ENCODE measurements at places on chromosomes 1 and 21.

DNA sequence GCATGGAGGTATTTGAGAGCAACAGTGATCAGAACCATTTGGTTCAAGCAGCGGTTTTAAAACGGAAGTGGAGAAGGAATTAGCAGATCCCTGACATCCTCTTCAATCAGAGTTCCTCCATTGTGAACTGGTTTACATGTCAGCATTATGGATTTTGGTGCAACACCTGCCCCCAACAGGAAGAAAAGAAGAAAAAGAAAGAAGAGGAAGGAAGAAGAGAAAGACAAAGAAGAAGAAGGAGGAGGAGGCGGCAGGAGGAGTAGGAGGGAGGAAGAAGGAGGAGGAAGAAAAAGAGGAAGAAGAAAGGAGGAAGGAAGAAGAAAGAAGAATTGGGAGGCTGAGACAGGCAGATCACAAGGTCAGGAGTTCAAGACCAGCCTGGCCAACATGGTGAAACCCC lies 17.4 kb downstream of the NDUFS5 start:
- no peak for DNase-seq

GRCh38 chr1:30840904-30841598 lies 67.5 kb downstream of the SDC3 start:
- no peak for DNase-seq

DNA sequence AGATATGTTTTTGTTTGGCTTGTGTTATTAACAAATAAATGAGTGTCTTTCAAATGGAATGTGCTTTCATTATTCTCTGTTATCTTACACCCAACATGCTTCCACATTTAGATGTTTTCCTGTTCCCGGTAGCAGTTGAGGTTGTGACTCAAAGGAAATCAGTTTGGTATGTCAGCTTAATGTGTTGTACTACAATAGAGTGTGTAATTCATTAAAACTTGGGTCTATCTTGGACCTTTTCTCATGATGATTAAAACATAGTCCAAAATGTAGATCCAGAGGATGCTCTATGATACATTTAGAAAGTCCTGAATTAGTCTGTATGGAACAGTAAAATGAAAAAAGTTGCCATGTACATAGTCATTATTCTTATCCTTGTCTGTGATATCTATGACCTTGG lies 26.7 kb downstream of the RTCA start:
- no peak for DNase-seq

GRCh38 chr1:213623064-213623581 lies 364.6 kb upstream of the PROX1 start:
- DNase-seq: no peak

GRCh38 chr1:205262731-205263171 lies 35.0 kb downstream of the TMCC2 start:
- no peak for DNase-seq

GRCh38 chr21:27329255-27329851 lies 362.5 kb upstream of the ADAMTS5 start:
- DNase-seq: no peak

DNA sequence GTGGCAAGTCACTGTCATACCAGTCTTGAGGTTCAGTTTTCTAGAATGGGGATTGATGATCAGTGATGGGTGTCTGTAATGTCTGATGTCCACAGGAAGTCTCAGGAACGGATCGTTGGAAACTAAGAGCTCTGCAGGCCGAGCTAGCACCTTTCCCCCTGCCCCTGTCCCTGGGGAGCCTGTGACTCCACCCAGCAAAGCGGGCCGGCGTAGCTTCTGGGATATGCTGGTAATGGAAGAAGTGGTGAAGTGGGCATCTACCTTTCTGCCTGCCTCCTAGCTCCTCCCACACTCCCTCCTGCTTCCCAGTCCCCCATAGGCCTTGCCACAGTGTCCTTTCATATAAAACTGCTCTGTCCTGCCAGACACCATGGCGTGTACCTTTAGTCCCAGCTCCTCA lies 13.4 kb downstream of the HYI start:
- DNase-seq: no peak

GRCh38 chr1:91011726-91012125 lies 10.1 kb downstream of the ZNF644 start:
- DNase-seq: no peak

GRCh38 chr21:16241479-16241963 lies 511.7 kb downstream of the USP25 start:
- no peak for DNase-seq

DNA sequence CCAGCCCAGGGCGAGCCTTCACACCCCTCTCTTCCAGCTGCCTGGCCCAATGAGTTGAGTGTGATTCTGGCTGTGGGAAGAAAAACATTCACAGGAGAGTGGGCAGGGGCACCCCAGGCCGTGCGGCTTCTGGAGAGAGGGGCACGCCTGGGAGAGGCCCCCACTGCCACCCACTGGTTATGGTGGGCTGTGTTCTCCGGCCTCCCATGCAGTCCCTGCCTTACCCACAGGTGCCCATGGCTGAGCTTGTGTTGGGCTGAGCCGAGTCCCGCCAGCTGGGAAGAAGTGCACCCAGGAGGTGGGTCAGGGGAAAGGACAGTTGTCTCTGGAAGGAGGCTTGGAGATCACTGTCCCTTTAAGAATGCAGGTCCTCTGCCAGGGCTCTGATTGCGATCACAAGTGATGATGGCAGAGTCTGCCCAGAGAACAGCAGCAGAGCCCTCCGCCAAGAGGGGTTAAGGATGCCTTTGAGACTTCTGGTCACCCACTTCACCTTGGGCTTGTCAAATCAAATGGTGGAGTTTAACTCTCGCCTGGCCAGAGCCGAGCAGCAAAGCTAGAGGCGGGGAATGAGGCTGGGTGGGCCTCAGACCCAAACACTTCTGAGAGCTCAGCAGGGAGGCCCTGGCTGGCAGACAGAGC lies 124.7 kb upstream of the ARHGEF16 start:
- DNase-seq: no peak

DNA sequence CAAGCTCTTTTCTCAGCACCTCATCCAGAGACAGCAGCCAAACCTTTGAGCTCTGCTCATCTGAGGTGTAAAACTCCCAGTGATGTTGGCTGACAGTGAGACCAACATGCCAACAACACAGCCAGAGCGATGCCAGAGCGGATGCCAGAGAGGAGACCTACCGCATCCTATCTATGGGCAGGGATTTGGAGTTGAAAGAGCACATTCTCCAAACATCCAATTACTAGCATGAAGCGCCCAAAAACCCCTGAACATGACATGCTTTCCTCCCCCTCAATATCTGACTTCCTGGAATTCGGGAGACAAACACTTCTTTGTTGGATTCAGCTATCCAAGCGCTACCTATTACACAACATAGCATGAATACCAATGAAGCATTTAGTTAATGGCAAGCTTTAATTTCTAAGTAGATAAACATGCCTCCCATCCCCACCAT lies 23.1 kb upstream of the PAXBP1 start:
- DNase-seq: no peak

DNA sequence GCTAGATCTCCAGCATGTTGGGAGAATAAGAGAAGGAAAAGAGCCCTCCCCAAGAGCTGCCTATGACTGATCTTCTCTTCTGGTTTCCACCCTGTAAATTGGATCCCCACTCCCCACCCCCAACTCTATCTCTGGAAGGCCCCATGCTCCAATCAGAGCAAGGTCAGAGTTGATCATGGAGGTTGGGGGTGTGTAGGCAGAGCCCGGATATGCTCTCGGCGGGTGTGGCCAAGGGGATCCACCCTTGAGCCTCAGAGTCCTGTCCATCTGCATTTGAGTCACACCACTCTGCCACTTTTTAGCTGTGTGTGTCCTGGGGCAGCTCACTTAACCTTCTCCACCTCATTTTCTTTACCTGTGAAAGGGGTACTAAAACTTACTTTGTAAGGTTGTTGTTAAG lies 79.5 kb downstream of the NAV1 start:
- DNase-seq: no peak

DNA sequence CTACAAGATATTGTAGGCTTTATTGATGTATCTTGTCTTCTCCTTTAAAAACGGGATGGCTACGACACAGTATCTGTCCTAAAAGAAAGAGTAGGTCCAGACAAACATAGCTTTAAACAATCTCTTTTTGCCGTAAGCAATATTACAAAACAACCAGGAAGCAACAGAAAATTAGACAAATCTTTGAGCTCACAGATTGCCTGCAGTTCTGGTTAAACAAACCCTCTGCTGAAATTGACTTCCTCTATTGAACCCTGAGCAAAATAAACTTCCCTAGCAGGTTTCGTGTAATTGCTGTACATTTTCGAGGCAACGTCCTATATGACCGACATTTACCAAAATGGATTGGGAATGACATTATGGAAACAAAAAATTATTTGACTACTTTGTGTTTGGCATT lies 50.6 kb downstream of the CHML start:
- DNase-seq: no peak

DNA sequence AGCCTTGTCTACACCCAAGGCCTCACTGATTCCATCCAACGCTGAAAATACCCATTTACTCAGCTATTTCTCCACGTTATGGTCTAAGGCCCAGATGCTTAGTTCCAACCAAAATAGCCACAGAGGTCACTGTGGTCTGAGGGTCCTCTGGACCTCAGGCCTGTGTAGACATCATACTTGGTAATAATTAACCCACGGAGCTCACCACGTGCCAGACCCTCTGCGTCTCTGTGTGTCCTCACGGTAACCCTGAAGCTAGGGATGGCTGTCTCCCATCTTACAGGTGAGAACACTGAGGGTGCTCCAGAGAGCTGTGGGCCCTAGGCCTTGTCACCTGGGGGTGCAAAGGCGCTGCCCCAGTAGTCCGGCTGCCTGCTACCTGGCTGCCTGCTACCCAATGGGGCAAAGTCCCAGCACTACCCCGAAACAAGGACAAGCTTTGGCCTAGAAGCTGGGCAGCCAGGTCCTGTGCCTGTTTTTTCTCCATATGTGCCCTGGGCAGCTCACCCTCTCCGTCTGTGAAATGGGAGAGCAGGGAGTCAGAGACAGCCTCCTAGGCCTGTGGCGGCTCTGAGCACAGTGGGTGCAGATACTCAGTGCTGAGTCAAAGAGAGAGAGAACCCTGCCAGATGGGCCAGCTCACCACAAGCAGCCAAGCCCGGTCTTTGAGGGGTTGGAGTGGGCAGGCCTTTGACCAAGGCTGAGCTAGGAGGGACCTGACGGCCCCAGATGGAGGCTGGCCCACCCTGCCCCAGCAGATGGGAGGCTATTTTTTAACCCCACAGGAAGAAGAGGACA lies 17.0 kb upstream of the RUNX3 start:
- no peak for DNase-seq

- no peak for DNase-seq
Measured at GRCh38 chr1:86448670-86449069, 20.1 kb upstream of the CLCA1 start.

DNA sequence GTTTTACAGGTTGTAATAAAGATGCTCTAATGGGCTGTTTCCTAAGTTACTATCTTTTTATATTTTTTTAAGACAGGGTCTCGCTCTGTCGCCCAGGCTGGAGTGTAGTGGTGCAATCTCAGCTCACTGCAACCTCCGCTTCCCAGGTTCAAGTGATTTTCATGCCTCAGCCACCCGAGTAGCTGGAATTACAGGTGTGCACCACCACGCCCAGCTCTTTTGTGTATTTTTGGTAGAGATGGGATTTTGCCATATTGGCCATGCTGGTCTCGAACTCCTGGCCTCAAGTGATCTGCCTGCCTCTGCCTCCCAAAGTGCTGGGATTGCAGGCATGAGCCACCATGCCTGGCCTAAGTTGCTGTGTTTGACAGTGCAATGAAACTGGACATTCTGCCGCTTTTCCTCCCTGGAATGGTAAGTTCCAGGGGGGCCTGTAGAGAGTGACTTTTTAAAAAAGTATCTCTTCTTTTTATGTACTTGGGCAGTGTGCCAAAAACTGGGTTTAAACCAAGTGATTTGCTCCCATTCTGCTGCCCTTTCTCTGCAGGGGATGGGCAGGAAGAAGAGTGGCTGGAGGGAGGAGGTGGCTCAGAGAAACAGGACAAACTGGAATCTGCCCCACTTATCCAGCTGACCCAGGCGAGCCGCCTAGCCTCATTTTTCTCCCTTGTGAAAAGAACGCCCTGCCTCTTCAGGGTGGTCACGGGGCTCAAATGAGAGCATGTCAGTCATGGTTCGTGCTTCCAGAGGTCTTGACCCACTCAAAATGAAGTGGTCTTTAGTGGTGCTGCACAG lies 2.3 kb downstream of the SLC37A1 start:
- DNase-seq: no peak

DNA sequence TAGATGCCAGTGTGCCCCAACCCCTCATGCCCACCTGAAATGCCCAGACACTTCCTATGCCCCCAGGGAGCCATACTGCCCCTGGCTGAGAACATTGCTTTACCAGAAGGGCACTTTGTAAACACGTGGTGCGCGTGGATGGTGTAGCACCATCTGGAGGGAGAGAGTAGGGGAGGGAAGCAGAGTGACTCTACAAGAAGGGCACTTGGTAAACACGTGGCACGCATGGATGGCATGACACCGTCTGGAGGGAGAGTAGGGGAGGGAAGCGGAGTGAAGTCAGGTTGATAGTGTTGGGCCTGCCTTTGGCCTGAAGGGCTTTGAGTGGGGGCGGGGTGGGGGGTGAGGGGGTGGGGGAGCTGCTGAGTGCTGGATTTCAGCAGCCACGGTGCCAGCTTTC lies 324.0 kb upstream of the VAMP3 start:
- DNase-seq: no peak

DNA sequence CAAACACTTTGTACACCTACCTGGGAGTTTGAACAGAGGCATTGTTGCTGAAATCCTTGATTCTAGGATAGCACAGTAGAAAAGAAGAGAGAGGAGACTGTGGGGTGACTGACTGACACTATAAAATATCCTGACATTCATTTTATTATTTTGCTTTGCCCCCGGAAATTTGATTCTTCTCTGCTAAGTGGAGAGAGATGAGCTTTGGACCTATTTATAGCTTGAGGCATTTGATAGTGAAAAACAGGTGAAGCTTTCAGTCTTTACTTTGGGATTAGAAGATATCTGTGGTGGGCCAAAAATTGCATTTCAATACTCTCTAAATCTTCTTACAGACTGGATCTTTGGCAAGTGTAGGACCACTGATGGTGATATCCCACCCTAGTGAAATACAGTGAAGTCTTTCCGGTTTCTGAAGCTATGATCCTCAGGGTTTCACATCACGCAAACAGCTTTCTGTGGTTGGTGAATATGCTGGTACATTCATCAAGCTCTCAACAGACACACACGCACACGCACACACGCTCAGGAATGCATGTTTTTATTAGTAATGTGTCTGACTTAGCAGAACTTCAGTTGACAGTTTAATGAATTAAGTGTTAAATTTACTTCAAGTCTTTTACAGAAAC lies at the start of gene AMPD1:
TSS of gene AMPD1 (minus strand) at position 117 of the 629 bp plus-strand sequence. CDS start at position 42, 75 bp downstream.
- no peak for DNase-seq
